ENCODE measurements at places on chromosomes 12 and 14.

DNA sequence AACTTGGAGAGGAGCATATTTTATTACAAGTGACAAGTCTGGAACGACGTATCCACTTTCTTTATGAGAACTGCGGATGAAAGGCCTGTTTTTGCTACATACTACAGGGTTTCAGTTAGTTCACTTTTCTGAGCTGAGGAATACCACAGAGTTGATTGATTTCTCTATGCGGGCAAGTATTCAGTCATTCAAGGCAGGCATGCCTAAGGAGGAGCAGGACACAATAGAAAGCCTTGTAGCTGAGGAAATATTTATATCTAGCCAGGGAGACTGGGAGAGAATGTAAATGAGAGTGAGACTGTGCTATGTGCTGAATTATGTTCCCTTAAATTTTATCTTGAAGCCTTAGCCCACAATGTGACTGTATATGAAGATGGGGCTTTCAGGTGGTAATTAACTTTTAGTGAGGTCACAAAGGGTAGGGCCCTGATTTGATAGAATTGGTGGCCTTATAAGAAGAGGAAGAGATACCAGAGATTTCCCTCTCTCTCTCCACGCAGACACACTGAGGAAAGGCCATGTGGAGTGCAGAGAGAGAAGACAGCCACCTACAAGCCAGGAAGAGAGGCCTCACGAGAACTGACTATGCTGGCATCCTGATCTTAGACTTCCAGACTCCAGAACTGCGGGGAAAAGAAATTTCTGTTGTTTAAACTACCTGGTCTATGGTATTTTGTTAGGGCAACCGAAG is 459.0 kb upstream of the ATP2B1 start:
- no peak for DNase-seq

- DNase-seq = peak; percentile 43
These were observed 145.3 kb downstream of the SSPN start for GRCh38 chr12:26340649-26341048.

DNA sequence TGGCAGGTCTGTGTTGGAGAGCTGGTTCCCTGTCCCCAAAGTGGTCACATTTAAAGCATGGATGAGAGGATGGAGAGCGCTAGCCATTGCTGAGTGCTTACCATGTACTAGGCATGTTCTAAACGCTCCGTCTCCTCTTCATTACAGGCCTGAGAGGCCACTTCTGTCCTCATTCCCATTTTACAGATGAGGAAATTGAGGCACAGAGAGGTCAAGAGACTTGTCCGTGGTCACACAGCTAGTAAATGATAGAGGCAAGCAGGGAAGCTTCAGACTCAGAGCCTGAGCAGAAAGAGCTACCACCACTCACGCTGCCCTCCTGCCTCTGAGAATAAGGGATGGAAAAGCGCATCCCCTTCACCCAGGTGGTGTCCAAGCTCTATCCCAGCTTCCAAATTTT is 64.3 kb downstream of the SLC25A47 start:
- DNase-seq = no peak

DNA sequence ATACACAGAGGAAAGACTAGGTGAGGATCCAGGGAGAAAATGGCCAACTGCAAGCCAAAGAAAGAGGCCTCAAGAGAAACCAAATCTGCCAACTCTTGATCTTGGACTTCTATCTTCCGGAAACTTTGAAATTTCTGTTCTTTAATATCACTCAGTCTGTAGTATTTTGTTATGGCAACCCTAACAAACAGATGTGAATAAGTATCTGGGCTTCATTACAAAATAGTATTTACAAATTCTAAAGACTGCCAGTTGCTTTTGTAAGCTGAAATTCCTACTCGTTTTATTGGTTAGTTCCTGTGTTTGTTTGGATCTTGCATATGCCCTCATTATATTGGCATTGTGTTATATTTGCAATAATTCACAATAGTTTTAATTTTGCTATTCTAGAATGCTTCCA is 143.2 kb upstream of the USP15 start:
- DNase-seq = no peak

DNA sequence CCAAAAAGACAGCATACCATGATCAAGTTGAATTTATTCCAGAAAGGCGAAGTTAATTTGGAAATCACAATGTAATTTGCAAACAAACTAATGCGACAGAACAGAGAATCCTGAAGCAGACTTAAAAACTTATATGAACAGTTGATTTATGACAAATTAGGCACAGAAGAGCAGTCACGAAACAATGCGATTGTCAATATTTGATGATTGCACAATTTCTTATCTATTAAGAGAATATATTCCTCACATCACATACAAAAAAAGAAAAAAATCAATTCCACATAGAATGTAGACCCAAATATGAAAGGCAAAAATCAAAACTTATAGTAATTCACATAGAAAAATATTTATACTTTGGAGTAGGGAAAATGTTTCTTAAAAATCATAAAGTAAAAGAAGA is 28.9 kb downstream of the COX16 start:
- no peak for DNase-seq

DNA sequence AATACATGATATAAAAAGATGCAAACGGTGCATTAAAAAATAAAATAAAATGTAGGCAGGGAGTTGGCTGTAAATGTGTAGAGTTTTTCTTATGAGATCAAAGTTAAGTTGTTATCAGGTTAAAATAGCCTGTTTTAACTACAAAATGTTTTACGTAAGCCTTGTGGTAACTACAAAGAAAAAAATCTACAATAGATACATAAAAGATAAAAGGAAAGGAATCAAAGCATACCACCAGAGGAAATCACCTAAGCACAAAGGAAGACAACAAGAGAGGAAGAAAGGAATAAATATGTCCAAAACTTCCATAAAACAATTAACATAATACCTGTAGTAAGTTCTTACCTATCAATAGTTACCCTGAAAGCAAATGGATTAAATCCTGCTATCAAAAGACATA is 12.2 kb downstream of the NELL2 start:
- DNase-seq = no peak

DNA sequence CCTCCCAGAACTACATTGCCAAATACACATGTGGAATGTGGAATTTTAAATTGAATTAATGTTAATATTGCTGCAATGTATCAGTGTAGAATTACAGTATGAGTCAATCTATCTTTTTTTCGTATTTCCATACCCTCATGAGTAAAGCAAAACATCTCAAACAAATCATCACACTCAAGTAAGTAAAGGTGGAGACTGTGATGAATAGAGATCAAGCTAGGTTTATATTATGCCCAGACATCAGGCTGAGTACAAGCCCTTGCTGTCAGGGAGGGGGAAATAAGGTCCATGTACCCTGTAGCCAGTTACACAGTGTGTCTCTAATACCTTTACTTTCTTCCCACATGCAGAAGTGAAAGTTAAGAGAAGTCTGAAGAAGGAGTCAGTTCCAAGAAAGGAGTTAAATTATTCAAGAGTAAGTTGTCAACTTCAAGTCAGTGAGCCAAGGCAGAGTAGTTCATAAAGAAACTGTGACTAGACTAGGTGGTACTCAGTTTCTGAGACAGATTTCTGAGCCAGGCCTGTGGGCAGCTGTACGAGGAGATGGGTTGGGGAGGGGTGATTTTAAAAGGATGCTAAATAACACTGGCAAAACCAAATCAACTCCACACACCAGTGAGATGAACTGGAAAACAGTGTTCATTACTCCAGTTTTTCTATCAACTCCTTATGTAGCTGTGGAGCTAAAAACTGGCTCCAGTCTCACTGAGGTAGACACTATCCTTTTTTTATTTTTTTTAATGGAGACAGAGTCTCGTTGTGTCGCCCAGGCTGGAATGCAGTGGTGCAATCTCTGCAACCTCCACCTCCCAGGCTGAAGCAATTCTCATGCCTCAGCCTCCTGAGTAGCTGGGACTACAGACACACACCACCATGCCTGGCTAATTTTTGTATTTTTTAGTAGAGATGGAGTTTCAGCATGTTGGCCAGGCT is 23.8 kb upstream of the STK38L start:
- no peak for DNase-seq

DNA sequence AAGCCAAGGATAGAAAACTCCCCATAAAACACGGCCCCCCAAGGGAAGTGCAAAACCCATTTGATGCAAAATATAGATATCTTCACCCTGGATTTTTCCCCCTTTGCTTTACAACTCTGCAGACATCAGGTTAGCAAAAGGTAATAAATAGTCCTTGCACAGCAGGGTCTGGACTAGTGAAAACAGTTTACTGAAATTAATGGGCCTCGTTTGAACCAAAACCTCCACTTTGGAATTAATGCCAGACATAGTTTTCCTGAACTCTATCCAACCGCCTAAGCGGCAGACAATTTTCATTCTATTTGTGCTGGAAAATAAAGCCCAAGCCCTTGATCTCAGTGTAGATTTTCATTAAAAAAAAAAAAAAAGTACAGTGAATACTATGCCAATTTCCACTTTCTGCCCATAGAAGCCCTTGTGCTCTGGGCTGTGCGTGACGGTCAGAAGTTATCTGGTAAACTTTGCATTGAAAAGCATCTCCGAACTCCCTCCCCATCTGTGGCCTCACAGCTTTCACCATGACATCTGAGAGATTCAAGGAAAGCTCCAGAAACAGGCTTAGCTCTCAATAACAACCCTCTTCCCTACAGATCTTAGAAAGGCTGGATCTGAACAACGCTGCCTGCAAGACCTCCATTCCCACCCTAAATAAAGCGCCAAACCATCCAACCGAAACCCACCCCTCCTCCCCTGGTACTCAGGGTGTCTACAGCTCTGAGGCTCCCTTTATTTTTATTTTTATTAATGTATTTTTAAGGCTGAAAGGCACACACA is 11.0 kb upstream of the IRF2BPL start:
- peak; percentile 71 for DNase-seq

GRCh38 chr14:98187281-98187680 is 1084.7 kb downstream of the BCL11B start:
- no peak for DNase-seq

- no peak for DNase-seq
These were observed 174.0 kb upstream of the MYL2 start for GRCh38 chr12:111094157-111095010.
